Stimulated activated CD4-positive, alpha-beta T cell treated with anti-CD3 and anti-CD28 coated beads, TNF-alpha, amount 100 ng/mL, for 1 hour (primary cell): ENCODE measurements at places on chromosomes 11 and 22.

DNA sequence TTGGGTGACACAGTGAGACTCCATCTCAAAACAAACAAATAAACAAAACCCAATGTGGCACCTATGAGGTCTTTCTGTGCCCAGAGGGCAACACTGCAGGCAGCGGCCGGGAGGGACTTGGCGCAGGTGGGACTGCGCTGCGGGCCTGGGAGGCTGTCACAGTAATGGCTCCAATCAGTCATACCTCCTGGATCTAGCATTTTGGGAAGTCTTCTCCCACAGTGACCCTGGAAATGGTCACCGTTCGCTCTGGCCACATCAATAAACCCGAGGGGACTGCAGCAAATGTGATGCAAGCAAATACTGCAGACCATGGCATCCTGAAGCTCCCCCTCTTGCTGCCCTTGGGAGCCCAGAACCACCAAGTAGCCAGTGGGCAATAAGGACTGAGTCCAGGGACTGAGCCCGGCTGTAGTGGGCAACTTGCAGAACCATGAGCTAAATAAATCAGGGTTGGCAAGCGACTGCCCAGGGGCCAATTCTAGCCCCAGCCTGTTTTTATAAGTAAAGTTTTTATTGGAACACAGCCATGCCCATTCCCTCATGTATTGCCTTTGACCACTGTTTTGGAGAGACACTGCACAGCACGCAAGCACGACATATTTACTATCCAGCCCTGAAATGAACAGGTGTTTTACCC, 15.4 kb downstream of the SHANK2 start:
- no peak for DNase-seq

DNA sequence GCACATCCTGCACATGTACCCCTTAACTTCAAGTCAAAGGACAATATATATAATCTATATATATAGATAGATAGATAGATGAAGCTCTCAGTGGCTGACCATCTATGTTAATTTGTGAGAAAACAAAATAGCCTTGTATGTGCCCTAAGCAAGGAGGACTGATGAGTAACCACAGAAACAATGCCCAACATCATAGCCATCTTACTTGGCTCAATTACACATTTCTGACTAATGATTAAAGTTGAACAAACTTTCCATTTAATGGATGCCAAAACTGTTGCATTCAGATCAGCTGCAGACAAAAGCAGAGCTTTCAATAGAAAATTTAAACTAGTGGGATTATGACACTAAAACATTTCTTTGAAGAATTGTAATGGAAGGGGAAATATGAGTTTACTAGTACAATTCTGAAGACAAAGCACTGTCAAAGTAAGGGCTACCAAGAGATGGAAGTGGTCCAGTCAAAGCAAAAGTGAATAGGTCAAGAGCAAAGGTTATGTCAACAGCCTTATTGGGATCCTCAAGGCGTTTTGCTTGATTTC, 1188.2 kb upstream of the RAG2 start:
- DNase-seq, result no peak

- DNase-seq, result no peak
These were observed 185.5 kb downstream of the MN1 start for GRCh38 chr22:27616033-27616432.

- no peak for DNase-seq
These were observed 6.4 kb downstream of the POLDIP3 start for GRCh38 chr22:42608136-42608822.

DNA sequence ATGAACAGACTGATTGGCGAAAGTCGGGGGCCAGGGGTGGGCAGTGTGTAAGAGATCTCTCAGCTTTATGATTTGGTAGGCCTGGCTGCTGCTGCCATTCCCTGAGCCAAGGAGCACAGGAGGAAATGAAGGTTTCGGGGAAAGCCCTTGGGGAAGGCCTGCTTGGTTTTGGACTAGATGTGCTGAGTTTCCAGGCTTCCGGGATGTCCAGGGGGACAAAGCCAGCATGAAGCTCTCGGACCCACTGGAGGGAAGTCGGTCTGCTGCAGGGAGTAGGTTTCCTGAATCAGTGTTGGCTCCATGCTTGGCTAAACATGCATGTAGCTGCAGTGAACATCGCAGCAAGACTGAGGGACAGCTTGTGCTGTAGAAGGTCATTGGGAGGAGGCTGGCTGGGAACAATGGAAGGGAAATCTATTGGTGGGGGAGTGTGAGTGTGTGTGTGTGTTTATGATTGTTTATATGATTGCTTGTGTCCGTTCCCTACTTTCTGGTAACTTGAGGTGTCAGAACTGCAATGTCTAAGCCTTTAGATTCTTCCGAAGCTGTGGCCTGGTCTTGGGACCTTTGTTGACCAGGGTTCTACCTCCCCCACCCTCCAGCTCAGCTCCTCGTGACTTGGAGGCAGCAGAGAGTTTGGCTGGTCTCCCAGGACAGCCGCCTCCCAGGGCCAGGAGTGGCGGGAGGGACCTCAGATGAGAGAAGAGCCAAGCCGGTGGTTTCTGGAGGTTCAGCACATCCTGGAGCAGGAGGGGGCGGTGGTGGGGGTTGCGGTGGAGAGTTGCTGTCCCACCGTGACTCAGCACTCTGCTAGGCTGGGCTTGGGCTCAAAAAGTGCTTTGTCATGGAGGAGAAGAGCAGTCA, 4.0 kb upstream of the FTH1 start:
- no peak for DNase-seq

DNA sequence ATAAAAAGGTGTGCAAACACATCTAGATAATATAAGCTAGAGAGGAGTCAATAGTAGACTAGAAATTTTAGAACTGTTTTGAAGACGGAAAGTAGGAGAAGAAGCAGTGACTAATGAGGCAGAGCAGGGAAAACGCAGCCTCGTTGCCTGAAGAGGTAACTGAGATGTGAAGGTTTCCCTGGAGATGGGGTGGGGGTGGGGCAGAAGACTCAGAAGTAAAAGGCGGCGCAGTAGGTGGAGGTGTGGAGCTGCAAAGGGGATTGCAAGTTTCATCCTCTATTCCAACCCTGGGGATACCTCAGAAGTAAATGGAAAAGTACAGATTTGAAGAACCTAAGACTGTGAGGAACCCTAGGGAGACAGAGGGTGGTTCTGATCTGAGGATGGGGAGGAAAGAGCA, 109.5 kb downstream of the TMPRSS5 start:
- no peak for DNase-seq

- DNase-seq, result no peak
These were observed 6.5 kb upstream of the NAALADL1 start for GRCh38 chr11:65064847-65065240.

GRCh38 chr11:20021771-20022362, 138.4 kb downstream of the DBX1 start:
- no peak for DNase-seq
